ENCODE measurements at places on chromosomes 11 and 22.

DNA sequence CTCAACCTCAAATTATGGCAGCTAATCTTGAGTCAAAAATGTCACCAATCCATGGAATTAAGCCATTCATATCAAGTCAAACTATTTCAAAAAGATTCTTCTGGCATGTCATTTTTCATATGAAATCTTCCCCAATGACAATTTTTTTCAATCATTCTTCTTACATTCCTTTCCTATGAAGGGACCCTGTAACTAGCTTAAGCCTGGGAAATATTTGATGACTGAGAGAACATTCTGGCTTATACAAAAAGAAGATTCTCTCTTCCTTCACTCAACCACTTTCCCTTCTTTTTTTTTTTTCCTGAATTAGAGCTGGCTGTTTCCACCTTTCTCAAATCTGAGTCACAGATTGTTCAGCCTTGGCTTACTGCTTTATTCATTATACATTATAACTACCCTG, 903.7 kb downstream of the FAM181B start:
- DNase-seq = no peak

DNA sequence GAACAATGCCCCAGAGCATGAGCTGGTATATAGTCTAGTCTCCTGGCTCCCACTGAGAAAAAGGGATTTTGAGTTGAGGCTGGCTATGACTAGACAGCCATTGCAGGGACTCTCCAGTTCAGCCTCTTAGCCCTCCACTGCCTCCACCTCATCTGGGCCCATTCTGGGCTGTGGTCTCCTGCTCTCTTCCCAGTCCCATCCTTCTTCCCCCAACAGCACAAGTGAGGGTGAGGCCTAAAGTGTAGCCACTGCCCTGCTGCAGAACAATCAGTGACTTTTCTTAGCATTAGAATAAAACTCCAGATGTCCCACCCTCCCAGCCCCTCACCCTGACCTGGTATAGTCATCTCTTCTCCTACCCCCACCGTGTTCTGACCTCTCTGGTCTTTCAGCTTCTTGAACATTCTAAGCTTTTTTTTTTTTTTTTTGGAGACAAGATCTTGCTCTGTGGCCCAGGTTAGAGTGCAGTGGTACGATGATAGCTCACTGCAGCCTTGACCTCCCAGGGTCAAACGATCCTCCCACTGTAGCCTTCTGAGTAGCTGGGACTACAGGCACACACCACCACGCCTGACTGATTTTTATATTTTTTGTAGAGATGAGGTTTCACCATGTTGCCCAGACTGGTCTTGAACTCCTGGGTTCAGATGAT, 4.3 kb downstream of the MED15 start:
- DNase-seq = no peak

DNA sequence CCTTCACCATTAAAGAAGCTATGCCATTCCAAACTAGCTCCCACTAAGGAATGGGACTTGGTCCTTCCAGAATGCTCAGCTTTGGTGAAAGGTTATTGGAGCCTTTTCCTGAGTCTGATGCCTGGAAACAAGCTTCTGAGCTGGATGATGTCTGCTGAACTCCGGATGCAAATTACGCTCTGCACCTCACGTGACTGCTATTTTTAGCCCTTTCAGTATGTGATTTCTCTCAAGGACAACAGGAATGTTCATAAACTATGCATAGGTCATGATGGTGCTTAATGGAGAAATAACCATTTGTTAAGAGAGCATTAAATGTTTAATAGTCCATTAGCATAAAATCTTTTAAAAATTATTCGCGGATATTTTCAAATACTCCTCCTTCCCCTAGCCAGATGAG, 631.4 kb upstream of the KIRREL3 start:
- DNase-seq = no peak

- DNase-seq = no peak
These were observed 5.5 kb downstream of the NPAT start for GRCh38 chr11:108216988-108217387.

- no peak for DNase-seq
These were observed 75.8 kb downstream of the ARHGAP8 start for GRCh38 chr22:44828193-44828592.

DNA sequence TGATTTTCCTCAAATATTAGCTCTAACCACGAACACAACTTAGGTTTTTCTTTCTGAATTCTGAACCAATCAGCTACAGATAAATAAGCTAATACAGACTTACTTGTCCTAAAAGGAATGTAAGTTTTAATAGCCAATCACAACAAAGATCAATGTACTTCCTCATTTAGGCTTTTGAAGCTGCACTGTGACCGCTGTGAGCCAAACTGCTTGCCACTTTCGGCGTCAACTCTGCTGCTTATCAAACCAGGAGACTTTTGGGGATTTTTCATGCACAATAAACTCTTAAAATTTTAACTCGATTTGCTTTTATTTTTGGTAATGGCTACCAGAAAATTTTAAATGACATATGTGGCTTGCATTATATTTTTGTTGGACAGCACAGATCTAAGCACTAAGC, 92.5 kb downstream of the TMPRSS5 start:
- no peak for DNase-seq

GRCh38 chr11:59615120-59615636, 396 bp downstream of the OSBP start:
- peak; percentile 41 for DNase-seq

Data from activated T-helper 1 cell treated with anti-CD3 and anti-CD28 coated beads, Interleukin-12 subunit alpha, Interleukin-12 subunit beta, Interleukin-2, Interleukin-4 antibody, amounts not matched to agents 30 ng/mL and 10 ng/mL and 1 ng/mL, durations not matched to agents 14 hours and 24 hours and 36 hours (primary cell).